ENCODE measurements at places on chromosomes 7 and 10.

DNA sequence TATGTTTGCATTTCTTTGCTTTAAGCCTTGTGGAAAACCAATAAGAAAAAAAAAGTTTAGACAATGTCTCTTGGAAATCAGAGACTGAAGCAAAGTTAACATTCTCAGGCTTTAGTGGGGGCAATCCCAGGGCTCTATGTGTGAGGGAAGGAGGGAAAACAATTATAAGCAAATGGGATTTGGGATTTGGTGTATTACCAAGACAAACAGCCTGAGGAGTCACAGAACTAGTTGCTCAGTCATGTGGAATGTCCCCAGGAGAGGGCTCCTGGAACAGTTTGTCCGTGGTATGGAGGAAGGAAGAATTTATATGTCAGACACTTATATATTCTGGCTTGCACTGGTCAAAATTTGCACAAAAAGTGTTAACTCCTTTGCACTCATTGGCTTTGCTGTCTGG is 562.9 kb upstream of the TPK1 start:
- DNase-seq, result no peak

GRCh38 chr10:85527616-85528317 is 838.8 kb downstream of the GRID1 start:
- no peak for DNase-seq

DNA sequence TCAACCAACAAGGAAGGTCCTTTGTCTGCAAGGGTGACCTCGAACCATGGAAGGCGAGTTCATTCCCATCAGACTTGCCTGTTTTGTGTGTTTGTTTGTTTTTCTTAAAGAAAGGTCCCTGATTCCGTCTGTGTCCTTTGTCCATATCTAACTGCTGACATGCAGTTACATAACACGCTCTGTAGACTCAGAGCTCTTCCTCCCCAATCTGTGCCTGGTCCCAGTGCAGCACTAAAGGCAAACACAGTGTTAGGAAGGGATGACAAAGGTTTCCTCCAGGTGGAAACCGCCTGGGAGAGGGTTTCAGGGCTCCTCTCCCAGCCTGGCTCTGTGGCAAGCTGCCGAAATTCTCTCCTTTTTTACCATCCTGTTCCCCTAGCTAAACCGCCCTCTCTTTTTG is 13.4 kb downstream of the JCAD start:
- no peak for DNase-seq

- DNase-seq, result no peak
Observed at GRCh38 chr7:84389242-84389641, 194.7 kb upstream of the SEMA3A start.

DNA sequence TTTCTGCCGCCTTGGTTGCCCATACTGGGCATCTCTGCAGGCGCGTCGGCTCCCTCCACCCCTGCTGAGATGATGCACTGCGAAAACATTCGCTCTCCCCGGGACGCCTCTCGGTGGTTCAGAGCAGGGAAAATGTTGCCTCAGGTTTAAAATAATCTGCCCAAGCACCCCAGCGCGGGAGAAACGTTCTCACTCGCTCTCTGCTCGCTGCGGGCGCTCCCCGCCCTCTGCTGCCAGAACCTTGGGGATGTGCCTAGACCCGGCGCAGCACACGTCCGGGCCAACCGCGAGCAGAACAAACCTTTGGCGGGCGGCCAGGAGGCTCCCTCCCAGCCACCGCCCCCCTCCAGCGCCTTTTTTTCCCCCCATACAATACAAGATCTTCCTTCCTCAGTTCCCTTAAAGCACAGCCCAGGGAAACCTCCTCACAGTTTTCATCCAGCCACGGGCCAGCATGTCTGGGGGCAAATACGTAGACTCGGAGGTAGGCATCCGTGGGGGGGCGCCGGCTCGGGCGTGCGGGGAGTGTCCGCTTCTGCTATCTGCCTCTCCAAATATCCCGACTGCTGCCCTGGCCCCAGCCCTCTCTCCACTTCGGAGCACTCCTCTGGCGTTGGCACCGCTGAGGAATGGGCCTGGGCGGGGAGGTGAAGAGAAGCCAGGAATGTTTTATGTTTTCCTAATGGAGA is at the start of gene CAV1:
Gene CAV1, plus strand, starts transcription at position 428 of the 689 bp plus-strand sequence. Its CDS starts 27 bp downstream, at position 455.
- DNase-seq, result peak; percentile 69

GRCh38 chr7:142438235-142438922 is 180.5 kb upstream of the PRSS58 start:
- no peak for DNase-seq

GRCh38 chr10:103793920-103794883 is 61.2 kb downstream of the SH3PXD2A start:
- peak; percentile 98 for DNase-seq

- DNase-seq, result no peak
Observed at GRCh38 chr10:124842721-124843120, 41.1 kb downstream of the ABRAXAS2 start.

Data from large intestine (tissue), 12 donors.